ENCODE measurements at places on chromosomes 12 and 14.

DNA sequence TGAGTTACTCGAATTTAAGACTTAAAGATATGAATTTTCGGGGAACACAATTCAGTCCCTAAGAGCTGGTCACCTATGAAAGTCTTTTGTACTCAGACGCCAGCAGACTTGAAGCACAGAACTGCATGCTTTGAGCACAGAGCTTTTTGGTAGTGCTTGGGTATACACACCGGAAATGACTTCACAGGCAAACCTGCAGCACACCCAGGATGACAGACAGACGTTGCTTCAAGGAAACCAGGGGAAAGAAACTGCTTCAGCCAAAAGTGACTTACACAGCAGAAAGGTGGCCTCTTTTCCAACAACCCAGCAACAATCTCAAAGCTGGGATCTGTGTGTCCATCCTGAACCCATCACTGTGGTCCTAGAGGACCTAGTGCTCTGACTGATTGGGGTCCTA is 975.1 kb downstream of the AACS start:
- no peak for DNase-seq

DNA sequence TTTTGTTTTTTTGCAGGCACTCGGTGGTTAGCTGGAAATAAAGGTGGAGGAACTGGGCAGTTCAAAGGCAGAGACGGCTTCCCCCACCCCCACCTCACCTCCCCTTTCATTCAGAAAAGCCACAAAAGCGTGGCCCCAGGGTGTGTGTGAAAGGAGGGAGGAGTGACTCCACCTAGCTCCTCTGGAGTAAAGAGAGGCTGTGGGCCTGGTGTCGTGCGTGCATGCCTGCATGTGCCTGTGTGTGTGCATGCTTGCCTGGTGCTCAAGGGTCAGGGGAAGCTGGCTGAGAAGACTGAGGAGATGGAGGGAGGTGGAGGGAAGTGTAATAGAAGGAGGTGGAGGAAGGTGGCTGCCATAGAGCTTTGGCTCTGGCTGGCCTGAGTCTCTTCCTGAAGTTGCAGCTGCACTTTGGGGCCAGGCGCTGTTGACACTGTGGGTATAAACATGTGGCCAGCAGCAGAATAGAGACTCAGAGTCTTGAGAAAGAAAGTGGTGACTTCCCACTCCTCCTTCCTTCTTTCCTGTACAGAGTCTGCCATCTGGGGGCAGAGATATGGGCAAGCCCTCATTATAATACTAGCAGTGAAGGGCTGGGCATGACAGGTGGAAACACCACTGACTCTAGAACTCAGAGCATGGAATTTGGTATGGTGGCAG is 36.9 kb upstream of the SINHCAF start:
- DNase-seq, result peak; percentile 45

- DNase-seq, result no peak
Observed at GRCh38 chr14:30770376-30770775, 104.0 kb upstream of the COCH start.

- peak; percentile 42 for DNase-seq
Observed at GRCh38 chr12:121060149-121061001, 21.3 kb upstream of the OASL start.

GRCh38 chr12:68326716-68327115 is 5.4 kb downstream of the MDM1 start:
- DNase-seq, result no peak

DNA sequence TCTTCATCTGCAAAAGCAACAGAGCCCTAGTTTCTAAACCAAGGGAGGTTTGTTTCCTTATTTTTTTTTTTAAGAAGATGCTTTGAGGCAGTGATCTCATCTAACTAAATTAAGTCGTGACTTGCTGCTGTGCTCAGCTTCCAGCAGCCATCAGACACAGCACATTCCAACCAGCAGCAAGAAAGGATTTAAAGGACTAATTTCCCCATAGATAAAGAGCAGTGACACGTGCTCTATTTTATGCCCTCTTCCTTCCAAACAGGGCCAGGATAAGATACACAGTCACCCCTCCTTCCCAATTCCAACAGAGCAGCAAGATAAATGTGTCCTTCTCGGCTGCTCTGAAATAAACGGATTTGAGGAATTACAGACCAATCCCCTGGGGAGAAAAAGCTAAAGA is 81.7 kb downstream of the PRKAB1 start:
- no peak for DNase-seq

DNA sequence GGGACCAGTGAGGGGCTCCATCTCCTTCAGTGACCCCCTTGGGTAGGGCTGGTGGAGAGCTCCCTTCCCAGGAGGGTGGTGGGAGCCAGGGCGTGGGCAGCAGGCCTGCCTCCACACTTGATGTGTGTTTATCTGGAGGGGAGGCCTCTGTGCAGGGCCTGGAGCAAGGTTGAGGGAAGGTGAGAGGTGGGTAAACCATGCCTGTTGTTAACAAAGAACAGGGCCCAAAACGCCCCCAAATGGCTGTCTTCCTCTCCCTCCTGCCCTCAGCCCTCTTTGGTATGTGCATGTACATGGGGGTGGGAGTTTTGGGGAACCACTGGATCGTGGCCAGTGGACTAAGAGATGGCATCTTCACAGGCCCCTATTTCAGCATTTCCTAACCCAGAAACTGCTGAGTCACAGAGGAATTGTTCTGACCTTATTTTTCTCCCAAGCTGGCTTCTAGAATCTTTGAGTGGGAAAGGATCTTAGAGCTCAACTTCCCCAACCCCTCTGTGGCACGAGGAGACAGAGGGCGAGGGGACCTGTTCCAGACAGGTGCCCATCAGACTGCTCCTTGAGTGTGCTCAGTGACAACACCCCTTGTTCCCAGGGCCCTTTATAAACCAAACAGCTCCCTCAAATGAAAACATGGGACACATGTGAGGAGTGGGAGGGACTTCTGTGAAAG is 3.6 kb downstream of the SLC48A1 start:
- DNase-seq, result no peak

DNA sequence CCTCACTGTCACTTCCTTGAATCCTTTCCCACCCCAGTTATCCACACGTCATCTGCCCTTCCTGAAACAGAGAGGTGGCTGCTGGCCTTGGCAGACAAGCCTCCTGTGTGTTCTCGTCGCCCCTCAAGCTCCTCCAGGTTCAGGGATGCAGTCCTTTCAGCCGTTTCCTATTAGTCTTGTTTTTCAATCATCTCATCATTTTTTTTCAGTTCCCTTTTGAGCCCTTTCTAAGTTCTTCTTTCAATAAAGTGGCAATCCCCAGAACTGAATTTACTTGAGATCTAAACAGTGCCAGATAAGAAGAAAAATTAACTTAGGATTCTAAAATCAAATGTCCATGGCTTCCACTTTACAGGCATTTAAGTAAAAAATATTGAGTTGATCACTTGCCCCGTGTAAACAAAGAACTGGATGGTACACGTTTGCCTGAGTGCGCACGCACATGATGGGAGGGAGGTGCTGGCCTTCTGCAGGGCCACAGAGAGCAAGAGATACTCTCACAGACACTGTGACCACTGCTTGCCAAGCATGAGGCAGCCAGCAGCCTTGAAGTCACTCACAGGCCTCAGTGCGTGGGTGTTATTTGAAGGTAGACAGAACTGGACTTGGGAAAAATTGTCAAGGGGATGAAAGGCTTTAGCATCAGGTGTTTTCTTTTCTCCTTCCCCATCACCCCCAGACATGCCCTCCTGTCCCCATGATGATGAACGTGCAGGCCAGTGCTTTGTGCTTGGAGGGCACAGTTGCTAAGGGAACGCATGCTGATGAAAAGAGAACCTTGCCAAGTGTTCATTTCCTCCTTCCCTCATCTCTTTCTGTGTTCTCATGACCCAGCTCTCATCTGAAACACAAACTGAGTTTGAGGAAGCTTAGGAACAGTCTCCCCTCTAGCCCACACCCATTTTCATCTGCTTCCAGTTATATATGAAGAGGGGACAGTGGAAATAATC is 408.3 kb downstream of the EGLN3 start:
- no peak for DNase-seq

- DNase-seq, result peak; percentile 95
Observed at GRCh38 chr12:120361506-120362208, 7.3 kb downstream of the MSI1 start.

DNA sequence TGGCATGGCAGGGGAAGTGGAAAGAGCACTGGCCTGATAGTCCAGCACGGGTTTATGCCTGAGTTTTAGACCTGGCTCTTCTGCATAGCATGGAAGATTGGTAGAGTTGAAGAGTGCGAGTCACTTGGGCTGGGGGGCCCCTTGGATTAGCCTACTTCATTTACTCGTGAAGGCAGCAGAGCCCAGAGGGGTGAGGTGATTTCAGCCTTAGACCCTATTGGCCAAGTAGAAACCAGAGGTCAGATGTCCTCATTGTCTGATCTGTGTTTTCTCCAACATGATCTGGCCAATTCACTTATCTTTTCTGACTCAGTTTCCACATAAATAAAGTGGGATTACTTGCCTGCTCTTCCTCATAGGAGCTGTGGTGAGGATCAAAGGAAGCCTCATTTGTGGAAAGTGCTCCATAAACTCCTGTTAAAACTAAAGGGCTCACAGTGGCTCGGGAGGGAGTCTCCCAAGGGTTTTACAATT is 1.9 kb downstream of the PLEKHG3 start:
- DNase-seq, result no peak

- DNase-seq, result no peak
Observed at GRCh38 chr12:131608740-131609690, 101.9 kb upstream of the SFSWAP start.

- peak; percentile 46 for DNase-seq
Observed at GRCh38 chr12:2251526-2252209, 198.9 kb downstream of the CACNA1C start.

DNA sequence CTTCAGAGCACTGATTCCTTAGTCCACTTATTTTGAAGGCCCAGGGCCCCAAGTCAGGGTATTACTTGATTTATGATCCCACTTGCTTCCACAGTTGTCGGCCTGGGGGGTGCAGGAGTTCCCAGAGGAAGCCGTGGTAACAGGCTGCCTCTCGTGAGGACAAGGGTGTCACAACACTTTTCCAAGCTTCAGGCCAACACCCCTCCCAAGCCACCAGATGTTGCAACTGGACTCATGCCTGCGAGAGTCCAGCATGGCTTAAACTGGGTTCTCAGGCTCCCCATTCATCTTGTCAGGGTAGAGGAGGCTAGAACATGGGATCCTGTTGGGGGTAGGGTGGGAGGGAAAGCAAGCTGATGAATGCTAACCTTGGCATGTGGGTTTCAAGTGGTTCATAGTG is 56.1 kb downstream of the BMP4 start:
- DNase-seq, result no peak

- no peak for DNase-seq
Observed at GRCh38 chr14:58731465-58732293, 93.9 kb downstream of the DACT1 start.

GRCh38 chr12:52338241-52338960 is 17.2 kb upstream of the KRT83 start:
- no peak for DNase-seq

DNA sequence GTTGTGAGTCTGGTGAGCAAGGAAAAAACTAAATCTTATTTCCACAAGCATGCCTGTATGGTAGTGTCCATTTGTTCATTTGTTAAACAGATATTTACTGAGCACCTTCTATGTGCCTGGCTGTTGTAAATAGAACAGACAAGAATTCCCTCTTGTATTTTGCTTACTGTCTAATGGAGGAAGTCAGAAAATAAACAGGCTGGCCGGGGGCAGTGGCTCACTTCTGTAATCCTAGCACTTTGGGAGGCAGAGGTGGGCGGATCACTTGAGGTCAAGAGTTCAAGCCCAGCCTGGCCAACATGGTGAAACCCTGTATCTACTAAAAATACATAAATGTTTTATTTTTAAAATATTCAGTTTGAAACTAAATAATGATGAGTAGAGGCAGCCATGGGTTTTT is 79.3 kb downstream of the GTF2A1 start:
- no peak for DNase-seq

DNA sequence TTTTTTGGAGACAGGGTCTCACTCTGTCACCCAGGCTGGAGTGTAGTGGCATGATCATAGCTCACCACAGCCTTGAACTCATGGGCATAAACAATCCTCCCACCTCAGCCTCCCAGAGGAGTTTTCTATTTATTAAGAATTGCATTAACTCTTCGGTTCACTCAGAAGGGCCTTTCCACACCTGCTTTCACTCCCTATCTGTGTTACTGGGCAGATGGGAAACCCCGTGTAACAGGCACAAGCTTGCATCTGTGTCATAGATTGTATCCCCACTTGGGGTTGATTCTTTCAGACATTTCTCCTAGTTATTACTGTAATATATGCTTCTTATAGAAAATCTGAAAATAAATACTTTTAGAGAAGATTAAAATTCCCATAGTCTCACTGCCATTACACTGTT is 38.7 kb downstream of the STX2 start:
- DNase-seq, result no peak

DNA sequence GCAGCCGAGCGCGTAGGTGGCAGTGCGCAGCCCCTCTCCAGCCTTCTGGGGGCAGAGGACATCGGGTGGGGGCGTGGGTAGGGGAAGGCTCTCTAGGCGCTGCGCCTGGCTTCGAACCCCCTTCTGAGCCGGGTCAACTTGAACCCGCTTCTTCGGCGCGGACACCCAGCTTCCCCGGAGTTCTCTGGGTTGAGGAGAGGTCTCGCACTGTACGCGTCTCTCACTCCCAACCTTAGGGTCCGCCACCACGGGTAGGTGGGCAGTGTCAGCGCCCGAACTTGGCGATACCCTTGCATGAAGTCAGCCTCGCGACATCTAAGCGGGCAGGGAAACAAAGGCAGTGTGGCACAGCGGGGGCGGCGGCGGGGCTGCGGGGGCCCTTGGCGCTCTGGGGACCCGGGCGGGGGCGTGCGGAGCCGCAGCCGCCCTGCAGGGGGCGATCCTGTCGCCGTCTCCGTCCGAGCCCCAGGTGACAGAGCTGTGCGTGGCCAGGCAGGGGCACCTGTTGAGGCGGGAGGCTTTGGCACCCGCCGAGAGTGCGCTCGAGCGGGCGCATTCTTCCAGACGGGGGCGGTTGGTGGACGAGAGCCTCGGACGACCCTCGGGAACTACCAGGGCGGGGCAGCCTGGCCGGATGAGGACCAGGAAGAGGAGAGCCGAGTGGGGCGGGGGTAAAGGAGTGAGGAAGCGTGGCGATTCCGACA is 1.1 kb downstream of the GALNT16 start:
- DNase-seq, result peak; percentile 37

- no peak for DNase-seq
Observed at GRCh38 chr12:56903374-56903773, 30.8 kb downstream of the SDR9C7 start.

GRCh38 chr14:30005114-30005808 is 77.6 kb upstream of the PRKD1 start:
- DNase-seq, result peak; percentile 6

- no peak for DNase-seq
Observed at GRCh38 chr12:26416550-26416949, 221.2 kb downstream of the SSPN start.

DNA sequence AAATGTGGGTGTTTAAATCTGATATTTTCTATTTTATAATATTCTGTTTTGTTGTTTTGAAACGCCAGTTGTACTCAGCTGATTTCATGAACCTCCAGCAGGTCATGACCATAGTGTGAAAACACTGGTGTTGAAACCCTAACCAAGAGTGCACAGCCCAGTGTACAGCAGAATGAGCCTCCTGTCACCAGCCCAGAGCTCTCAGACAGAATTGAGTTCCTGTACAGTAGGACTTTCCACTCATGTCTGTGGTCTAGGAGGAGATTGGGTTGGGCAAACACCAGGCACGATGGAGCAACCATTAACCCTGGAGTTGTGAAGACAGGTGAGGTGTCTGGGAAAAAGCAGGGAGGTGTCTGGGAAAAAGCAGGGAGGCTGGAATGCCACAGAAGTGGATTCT is 908.8 kb downstream of the VRK1 start:
- no peak for DNase-seq

GRCh38 chr12:68508576-68508975 is 102.1 kb upstream of the RAP1B start:
- DNase-seq, result no peak

All from NCI-H187 (cell line).